Adrenal gland (tissue), 19 donors: ENCODE measurements at places on chromosomes 13 and 19. TPM values are rescaled to one million over a fixed set of nuclear protein-coding genes. Genes with fewer than 3 reads are reported as not detected.

GRCh38 chr13:93420887-93421286, 194.3 kb downstream of the GPC6 start:
- DNase-seq: no peak

GRCh38 chr19:47494211-47494547, 10.2 kb upstream of the KPTN start:
- DNase-seq: no peak

DNA sequence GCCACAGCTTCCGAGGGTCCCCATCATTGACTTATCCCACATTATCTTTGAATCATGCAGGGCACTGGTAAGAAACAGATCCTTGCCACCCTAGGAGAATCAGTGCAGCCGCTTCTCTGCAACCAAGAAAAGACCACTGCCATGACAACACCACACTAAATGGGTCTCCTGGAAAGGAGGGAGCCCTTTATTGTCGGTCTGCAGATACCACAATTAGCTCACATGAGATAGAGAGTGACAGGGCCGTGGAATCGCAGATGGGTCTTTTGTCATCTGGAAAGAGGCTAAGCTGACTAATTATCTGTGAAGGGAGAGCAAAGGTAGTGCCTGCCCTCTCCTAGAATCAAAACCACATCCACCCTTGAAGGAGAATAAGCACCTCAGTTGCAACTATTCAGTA, 178.3 kb upstream of the MYO16 start:
- DNase-seq: no peak

DNA sequence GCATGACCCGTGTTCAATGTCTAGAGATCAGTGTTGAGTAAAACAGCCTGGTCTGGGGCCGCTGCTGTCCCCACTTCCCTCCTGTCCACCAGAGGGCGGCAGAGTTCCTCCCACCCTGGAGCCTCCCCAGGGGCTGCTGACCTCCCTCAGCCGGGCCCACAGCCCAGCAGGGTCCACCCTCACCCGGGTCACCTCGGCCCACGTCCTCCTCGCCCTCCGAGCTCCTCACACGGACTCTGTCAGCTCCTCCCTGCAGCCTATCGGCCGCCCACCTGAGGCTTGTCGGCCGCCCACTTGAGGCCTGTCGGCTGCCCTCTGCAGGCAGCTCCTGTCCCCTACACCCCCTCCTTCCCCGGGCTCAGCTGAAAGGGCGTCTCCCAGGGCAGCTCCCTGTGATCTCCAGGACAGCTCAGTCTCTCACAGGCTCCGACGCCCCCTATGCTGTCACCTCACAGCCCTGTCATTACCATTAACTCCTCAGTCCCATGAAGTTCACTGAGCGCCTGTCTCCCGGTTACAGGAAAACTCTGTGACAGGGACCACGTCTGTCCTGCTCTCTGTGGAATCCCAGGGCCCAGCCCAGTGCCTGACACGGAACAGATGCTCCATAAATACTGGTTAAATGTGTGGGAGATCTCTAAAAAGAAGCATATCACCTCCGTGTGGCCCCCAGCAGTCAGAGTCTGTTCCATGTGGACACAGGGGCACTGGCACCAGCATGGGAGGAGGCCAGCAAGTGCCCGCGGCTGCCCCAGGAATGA, 1.5 kb upstream of the CEACAM5 start:
- DNase-seq: peak; percentile 55

DNA sequence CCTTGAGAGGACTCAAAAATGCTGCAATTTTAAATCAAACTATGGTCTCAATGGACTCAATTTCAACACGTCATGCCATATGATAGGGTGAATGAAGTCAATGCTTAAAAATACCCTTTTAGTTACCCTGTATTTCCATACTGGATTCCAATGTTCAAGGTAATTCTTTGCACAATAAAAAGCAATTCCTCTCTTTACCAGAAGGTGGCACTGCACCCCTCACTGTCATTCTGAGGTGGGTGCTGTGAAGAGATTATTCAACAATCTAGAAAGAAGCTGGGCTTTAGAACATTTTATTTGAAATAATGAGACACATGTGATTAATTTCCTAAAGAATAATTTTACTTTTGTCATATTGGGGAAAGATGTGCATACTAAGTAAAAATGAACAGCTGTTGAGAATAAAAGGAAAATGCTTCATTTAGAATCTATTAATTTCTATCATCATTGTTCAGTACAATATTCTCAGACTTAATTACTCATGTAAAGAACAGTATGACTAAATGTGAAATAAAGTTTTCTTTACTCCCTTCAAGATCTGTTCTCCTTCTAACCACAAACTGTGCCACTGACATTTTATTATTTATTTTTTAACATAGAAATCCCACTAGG, 789.1 kb downstream of the GPC5 start:
- no peak for DNase-seq

DNA sequence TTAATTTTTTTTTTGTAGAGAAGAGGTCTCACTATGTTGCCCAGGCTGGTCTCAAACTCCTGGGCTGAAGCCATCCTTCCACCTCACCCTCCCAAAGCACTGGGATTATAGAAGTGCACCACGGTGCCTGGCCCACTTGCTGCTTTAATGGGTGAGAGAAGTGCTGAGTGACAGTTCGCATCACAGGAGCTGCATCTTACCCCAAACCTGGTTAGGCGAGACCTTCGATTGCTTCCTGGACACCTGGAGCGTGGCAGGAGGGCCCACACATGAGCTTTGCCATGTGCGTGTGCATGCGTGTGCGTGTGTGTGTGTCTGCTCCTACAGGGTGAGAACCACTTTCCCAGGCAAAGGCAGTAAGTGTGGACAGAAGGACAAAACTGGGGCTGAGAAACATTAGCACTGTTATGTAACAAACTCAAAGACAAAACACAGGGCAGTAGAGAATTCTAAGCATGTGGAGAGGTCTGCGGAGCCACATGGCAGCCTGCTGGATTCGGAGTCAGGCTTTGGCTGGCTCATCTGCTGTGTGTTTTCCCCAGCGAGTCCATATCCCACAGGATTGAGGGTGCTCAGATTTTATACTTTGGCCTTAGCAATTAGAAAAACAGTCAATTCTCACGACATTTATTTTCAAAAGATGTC, 11.7 kb upstream of the MTIF3 start:
- DNase-seq: no peak

DNA sequence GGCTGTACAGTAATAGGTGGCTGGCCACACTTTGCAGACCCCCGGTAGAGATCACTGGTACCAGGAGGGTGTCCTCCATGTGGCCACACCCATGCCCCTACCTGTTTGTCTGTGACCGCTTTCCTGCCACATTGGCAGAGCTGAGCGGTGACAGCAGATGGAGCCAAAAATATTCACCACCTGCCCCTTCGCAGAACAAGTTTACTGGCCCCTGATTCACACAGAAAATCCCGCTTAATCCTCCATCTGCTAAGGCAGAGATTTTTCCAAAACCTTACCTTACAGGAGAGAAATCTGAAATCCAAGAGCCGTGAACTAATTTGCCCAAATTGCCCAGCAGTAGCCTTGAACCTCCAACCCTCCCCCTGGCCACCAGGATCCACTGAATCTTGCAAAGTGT, 52.1 kb downstream of the MYO9B start:
- no peak for DNase-seq

Gene CCL25
- polyA plus RNA-seq: not detected

Gene ZNF433
- 6.5 TPM for polyA plus RNA-seq

Gene DMWD
- 91.5 TPM for polyA plus RNA-seq

DNA sequence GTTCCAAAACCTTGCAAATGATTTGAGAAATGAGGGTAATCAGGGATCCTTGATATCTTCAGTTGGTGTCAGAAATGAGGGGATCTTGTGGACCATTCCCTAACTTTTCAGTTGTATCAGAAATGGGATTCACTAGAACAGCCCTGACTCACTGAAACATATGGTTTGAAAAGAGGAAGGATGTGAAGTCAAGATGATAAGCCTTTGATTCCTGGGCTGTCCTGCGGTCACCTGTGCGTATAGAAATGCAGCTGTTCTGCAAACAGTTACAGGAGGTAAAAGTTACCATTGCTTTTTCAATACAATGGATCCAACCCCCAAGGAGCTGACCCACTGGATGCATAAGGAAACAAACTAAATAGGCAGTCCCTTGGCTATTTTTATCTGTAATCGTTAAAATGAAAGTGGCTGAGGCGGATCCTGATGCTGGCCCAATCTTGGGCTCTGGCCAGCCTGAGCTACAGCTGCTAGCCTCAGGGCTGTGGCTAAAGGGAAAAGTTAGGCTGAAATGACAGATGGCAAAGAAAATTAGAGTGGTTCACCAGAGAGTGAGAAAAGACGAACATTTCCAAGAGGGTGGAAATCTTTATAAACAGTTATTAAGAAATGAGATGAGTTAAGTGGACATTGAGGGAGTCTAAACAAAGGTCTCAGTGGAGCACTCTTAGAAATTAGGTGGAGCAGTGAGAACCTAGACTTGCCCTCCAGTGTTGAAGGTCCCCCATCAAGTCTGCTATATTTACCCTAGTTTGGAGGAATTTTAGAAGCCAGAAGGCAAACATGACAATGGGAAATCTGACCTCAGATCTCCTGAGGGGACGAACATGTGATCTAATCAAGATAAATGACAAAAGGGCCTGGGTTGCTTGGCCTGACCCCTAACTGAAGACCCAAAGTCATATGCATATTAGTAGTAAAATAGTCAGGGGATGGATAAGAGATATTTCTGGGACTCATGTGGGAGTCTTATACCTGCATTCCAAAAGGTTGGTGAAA, 7.6 kb downstream of the SIGLECL1 start:
- DNase-seq: no peak

- no peak for DNase-seq
Observed at GRCh38 chr19:55248704-55249103, 10.1 kb downstream of the PPP6R1 start.

- no peak for DNase-seq
Observed at GRCh38 chr19:5218963-5219530, 121.6 kb downstream of the PTPRS start.
